ENCODE measurements at places on chromosomes 2 and 18.
A peak's percentile ranks its signal among the peaks of the same experiment; 100 is the strongest.

DNA sequence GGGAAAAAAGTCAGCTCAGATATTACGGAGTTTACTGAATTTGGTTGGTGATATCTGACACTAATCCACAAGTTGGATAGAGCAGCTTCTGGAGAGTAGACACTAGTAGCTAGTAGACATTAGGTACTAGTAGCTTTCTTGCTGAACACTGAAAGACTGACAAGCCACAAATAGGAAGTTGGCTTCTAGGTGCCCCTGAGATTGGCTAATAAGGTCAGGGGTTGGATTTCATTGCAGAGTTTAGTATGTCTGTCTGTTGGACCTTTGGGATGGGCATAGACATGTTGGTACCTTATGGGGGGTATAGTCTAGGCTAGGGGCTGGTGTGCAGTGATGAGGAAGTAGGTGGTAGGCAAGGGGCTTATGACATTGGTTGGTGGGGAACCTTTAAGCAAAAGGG, 164.9 kb upstream of the LRRTM1 start:
- no peak for DNase-seq

- DNase-seq: no peak
These were observed 22.5 kb downstream of the CYRIA start for GRCh38 chr2:16643099-16643498.

DNA sequence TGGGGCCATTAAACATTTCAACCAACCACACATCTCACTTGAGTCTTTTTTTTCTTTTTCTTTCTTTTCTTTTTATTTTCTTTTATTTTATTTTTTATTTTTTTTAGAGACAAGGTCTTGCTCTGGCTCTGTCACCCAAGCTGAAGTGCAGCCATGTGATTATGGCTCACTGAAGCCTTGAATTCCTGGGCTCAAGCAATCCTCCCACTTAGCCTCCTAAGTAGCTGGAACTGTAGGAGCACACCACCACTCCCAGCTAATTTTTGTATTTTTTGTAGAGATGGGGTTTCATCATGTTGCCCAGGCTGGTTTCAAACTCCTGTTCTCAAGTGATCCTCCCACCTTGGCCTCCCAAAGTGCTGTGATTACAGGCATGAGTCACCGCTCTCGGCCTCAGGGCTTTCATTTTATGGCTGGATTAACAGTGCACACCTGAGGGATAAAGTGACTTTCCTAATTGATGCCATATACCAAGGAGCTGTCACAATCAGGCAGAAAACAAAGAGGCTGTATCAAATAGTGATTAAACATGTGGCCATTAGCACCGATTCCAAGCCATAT, 21.5 kb downstream of the KIAA2012 start:
- no peak for DNase-seq

GRCh38 chr18:12580630-12581342, 77.1 kb downstream of the SPIRE1 start:
- no peak for DNase-seq

DNA sequence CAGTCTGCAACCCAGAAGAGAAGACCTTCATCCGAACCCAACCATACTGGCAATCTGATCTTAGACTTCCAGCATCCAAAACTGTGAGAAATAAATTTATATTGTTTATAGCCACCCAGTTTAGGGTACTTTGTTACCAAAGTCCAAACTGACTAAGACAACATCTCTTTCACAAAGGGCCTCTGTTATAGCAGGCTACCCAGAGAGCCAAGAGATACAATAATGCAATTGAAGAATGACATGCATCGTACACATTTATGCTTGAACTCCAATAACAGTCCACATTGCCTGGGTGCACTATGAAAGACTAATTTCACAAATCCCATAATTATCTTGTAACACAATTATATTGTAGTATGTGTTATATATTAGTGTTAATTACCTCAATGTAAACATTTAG, 39.1 kb upstream of the ANKRD44 start:
- no peak for DNase-seq

GRCh38 chr2:11387100-11387390, 42.6 kb upstream of the ROCK2 start:
- no peak for DNase-seq

GRCh38 chr2:127083819-127084503, 23.0 kb downstream of the BIN1 start:
- no peak for DNase-seq

GRCh38 chr2:214946949-214947348, 137.5 kb upstream of the BARD1 start:
- no peak for DNase-seq

GRCh38 chr2:3405876-3406275, 26.4 kb downstream of the TRAPPC12 start:
- DNase-seq: no peak

GRCh38 chr2:156511803-156512202, 75.6 kb downstream of the GPD2 start:
- no peak for DNase-seq

GRCh38 chr2:50863856-50864255, 168.1 kb downstream of the NRXN1 start:
- no peak for DNase-seq

DNA sequence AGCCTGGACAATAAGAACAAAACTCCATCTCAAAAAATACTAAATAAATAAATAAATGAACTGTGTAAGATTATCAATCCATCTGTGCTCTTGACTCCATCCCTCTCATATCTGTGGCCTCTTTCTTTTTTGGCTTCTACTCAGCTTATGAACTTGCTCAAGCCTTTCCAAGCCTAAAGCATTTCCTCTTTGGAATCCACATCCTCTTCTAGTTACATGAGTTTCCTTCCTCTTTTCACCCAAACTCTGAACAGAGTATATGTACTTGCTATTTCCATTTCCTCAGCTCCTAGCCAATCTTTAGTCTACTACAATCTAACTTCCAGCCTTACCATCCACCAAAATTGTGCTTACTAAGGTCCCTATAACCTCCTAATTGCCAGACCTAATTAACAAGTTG, 2.5 kb upstream of the DNAJC10 start:
- DNase-seq: no peak

- no peak for DNase-seq
These were observed at the start of gene NCKAP5 for GRCh38 chr2:133568172-133568571. Gene NCKAP5, minus strand, starts transcription at chr2:133568463. Its CDS starts 50,937 bp downstream, at chr2:133517526.

- no peak for DNase-seq
These were observed 469.7 kb downstream of the CDH2 start for GRCh38 chr18:27707201-27707600.

- no peak for DNase-seq
These were observed 4.0 kb downstream of the LPIN1 start for GRCh38 chr2:11750422-11750821.

DNA sequence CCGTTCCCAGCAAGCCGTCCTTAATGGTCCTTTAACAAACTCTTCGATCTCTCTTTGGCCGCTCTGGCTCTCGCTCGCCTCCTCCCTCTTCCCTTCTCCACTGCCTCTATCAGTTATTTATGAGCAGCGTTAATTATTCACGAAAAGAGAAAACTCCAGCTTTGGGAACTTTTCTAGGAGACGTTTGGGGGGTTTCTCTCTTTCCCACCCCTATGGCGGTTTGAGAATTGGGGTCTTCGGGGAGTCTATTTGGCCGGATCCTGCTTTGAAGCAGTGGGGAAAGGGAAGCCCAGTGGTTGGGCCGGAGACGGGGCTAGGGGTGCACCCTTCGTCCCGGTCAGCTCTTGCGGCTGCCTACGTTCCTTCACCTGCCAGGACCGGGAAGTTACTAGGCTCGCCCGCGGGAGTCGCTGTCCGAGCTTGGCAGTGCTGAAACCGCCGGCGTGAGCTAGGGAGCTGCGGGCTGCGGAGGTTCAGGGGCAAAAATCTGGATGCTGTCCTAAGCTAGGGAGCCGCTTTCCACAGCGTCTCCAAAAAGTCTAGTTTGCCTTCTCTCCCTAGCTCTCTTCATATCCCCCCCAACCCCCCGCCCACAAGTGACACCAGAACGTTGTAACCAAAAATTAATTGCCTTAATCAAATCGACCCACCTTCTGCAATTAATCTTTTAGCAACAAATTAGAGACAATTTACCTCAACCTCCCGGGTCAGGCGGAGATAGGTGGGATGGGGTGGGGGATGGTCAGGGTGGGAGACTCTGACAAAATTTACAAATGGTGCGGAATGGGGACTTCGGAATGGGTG, 8.9 kb upstream of the SKOR2 start:
- DNase-seq: no peak

- no peak for DNase-seq
These were observed 8.1 kb downstream of the NABP1 start for GRCh38 chr2:191686066-191686465.

GRCh38 chr2:112993831-112994230, 11.4 kb upstream of the IL36A start:
- no peak for DNase-seq

DNA sequence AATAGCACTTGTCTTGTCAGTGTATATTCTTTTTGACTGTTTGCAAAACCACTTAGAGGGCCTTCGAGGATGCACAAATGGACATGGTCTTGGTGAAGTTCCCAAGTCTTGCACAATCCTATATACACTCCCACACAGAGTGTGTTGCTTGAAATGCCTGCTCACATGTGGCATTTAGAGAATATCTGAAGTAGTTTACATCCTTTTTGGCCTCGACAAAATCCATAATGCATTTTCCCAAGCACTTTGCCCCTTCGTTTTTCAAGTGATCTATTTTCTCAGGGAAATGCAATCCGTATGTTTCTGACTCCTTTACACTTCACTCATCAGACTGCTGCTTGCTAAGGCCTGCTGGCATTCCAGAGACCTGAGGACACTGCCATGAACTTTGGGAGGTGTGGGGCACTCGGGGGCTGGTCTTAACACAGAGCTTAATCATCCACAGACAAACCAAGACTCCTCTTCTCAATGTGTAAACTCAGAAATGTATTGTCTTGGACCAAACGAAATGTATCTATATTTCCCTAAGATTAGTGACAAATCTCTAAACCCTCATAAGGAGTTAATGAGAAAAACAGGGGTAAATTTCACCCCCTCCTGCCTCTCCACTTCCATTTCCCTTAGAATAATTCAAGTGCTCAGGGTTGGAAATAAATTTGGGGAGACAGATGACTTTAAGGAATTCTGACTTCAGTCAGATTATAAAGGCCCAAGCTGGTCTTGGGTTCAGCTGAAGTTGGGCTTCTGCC, 219.3 kb upstream of the APCDD1 start:
- no peak for DNase-seq

DNA sequence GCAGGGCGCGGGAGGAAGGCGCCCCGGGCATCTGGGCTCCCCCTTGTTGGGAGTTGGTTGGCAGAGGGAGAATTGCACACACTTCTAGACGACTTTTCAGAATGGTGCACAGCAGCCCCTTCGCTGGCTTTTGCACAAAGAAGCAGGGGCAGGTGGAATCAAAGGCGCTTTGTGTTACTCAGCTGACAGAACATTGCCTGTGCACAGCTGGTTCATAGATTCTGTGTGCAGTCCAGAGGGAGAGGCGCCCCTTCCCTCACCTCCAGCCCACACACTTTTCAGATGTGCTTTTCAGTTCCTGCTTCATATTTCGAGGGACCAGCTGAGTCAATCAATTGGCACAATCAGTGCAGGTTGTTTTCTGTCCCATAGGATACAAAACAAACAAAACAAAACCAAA, 348.4 kb upstream of the RAB12 start:
- DNase-seq: no peak

- DNase-seq: no peak
These were observed 265.8 kb upstream of the SLC14A2 start for GRCh38 chr18:45349467-45349866.

GRCh38 chr2:195494451-195494850, 162.6 kb upstream of the SLC39A10 start:
- DNase-seq: no peak

GRCh38 chr2:96233880-96234316, 25.3 kb upstream of the STARD7 start:
- peak; percentile 53 for DNase-seq

DNA sequence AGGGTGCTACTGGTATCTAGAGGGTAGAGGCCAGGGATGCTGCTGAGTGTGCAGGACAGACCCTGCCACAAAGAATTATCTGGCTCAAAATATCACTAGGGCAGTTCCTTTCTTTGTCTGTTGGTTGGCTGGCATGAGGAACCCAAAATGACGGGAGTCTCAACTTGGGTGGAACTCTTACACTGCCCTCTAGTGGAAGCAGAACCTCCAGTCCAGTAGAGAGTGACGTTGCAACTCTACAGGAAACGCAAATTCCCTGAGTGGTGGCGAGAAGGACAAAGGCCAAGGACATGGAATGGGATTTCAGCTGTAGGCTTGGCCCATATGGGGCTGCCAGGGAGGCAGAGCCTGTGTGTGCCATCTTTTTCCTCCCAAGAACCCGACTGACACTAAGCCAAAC, 47.1 kb downstream of the COPS8 start:
- DNase-seq: peak; percentile 31

- DNase-seq: no peak
These were observed 108.9 kb upstream of the ACAA2 start for GRCh38 chr18:49922228-49922627.

DNA sequence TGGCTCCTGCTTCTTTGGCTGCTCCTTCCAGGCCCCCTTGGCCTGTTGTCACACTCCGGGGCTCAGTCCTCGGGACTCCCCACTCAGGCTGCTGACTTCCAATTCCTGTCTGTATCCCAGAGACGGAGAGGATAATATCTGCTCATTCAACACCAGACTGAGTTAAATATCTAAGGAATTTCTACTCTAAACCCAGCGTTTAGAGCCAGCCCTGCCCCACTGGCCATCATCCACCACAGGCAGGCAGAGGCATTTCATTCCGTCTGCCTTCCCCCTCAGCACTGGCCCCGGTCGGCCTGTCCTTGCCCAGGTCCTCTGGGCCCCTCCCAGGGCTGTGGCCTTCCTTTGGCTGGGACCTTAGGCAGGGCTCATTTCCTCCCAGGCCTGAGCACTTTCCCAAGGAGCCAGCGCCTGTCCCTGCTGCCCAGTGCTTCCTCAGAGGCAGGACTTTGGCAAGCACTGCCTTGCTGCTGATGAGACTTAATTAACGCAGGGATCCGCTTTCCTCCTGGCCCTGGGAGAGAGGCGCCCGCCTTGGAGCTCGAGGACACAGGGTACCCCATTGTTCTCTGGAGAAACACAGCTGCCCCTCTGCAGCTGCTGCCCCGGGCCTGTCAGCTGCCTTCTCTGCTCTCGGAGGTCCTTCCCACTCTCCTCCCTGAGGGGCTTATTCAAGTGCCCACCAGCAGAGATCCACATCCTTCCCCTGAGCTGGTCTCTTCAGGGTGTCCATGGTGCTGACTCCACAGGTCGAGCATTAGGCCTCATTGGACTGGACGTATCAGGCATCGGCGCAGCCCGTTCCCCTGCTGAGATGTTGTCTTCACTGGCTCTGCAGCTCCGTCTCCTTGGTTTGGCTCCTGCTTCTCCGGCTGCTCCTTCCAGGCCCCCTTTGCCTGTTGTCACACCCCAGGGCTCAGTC, 42.8 kb downstream of the ATOH8 start:
- no peak for DNase-seq

- no peak for DNase-seq
These were observed 31.9 kb downstream of the ATP8B1 start for GRCh38 chr18:57771193-57771592.

DNA sequence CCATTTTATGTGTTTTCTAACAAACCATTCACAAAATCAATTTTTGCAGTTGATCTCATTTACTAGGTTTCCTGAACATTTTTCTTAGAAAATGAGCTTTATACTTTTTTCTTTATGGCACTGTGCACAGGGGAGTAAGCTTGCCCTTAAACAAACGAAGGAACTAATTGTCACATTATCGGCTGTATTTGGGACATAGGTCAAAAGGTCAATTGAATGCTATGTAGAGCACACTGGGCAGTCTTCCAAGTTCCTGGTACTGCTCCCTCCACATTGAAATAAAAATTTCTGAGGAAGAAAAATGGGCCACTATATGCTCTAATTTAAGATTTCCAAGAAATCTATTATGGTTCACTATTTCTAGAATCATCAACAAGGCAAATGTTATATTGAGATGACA, 93.6 kb upstream of the TMEFF2 start:
- no peak for DNase-seq
